Activated naive CD4-positive, alpha-beta T cell treated with anti-CD3 and anti-CD28 coated beads for 36 hours (primary cell): ENCODE measurements at places on chromosomes 7 and 10. TPM values are rescaled to one million over a fixed set of nuclear protein-coding genes. Genes with fewer than 3 reads are reported as not detected.

- no peak overlapping the region for H3K27ac ChIP-seq
- H3K4me3 ChIP-seq, result no peak overlapping the region
- no peaks in the 10 kb centered on the region for H3K27me3 ChIP-seq
- peaks cover 36% of the 10 kb centered on the region for H3K36me3 ChIP-seq
- H3K4me1 ChIP-seq, result peaks cover 12% of the 10 kb centered on the region
- no peak for DNase-seq
Observed at GRCh38 chr10:128096486-128097199, 29.6 kb downstream of the MKI67 start.

DNA sequence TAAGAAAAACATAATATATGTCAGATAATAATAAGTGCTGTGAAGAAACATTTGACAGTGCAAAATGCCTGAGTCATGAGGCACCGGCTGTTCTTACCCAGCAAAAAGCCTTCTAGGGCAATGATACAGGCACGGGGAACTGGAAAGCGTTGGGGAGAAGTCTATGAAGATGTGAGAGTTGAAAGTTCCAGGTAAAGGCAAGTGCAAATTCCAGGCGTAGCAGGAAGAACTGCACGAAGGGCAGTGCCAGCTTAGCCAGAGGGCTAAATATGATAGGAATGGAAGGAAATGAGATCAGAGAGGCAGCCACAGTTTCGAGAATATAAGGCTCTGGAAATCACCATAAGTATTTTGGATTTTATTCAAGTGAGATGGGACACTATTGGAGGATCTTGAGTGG is 87.0 kb downstream of the IPMK start:
- DNase-seq, result no peak
- H3K27ac ChIP-seq, result no peak overlapping the region
- H3K36me3 ChIP-seq, result no peaks in the 10 kb centered on the region
- H3K27me3 ChIP-seq, result peaks cover 8% of the 10 kb centered on the region
- no peak overlapping the region for H3K4me3 ChIP-seq
- H3K4me1 ChIP-seq, result no peaks in the 10 kb centered on the region

- H3K36me3 ChIP-seq, result no peaks in the 10 kb centered on the region
- no peaks in the 10 kb centered on the region for H3K4me1 ChIP-seq
- peaks cover 4% of the 10 kb centered on the region for H3K27me3 ChIP-seq
Observed at GRCh38 chr7:98831641-98832221, 38.1 kb downstream of the TMEM130 start.

MOSPD3 gene
- total RNA-seq, result 12.3 TPM

PTPN20 gene
- 1.3 TPM for total RNA-seq
